ENCODE measurements at places on chromosomes 1 and 21.

GRCh38 chr1:26789931-26790330, 2.2 kb downstream of the PIGV start:
- no peak for DNase-seq

- DNase-seq, result no peak
Observed at GRCh38 chr21:35414507-35415139, 365.5 kb upstream of the RUNX1 start.

DNA sequence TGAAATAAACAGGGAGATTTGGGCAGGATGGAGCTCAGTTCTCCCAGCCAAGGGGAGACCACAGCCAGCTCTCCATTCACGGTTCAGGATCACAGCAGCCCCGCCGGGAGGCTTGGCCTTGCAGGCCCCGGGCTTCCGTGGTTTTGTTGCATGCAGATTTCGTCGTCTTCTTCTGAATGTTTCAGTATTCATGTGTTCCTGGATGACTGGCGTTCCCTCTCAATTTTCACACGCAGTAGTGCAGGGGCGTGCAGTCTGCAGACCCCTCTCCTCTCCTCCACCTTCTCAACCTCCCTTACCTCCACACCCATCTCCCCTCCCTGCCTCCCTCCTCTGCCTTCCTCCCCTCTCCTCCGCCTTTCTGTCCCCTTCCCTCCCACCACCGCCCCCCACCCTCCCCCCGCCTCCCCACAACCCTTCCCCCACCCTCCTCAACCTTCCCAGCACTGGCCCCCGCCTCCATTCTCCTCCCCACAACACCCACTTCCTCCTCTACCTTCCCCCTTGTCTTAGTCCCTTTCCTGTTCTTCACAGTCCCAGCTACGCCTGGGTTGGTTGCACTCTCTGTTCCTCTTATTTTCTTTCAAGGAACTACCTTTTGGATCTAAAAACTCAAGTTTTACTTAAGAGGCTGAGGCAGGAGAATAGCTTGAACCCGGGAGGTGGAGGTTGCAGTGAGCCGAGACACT, 8.4 kb upstream of the SLC19A1 start:
- DNase-seq, result peak; percentile 63

DNA sequence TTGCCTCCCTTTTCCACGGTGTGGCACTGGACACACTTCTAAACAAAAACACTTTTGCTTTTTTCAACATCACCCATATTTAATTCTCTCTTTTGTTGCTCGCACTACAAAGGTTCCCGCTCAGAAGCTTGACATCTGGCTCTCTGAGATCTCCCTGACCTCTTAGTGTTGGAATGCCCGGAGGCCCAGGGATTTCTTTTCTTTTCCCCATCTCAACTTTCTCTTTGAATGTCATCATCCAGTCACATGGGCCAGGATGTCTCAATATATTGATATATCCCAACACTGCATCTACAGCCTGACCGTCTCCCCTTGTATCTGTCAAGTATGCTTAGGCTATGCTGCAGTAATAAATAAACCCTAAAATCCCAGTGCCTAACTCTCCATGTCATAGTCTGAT, 54.3 kb upstream of the DESI2 start:
- no peak for DNase-seq

DNA sequence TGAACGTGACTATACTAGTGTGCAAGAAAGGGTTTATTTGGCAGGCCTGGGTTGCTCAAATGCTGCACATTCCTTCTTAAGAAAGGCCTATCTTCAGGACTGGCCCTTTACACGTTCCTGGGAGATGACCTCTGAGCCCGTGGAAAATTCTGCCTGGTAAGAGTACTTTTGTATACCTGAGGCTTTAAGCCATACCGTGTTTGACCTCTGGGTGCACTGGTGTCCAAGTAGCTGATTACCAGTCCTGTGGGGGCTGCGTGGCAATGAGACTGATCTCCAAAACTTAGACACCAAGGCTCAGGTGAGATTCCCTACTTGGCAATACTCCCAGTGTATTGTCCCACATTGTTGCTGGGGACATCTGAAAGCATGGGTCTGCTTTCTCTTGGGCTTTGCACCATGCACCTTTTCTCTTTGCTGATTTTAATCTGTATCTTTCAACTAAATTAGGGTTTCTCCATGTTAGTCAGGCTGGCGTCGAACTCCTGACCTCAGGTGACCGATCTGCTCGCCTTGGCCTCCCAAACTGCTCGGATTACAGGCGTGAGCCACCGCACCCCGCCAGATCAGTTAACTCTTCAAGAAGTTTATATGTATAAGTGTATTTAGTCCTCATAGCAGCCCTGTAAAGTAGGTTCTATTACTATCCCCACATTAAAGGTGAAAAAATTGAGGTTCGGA, 44.5 kb downstream of the TRIM33 start:
- no peak for DNase-seq

DNA sequence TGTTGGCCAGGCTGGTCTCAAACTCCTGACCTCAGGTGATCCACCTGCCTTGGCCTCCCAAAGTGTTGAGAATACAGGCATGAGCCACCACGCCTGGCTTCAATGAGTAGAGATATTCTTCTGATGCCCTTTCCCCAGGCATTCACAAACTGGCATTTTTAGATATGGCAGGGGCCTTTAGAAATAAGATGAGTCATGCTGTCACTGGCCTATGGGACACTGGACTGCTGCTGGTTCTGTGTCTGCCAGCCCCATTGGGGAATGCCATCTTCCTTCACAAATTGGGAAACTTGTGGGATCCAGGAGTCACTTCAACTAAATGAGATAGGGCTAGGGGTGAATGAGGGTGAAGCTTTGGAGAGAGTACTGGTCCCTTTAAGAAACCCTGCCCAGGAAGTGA, 16.0 kb downstream of the KLHDC8A start:
- DNase-seq, result no peak

DNA sequence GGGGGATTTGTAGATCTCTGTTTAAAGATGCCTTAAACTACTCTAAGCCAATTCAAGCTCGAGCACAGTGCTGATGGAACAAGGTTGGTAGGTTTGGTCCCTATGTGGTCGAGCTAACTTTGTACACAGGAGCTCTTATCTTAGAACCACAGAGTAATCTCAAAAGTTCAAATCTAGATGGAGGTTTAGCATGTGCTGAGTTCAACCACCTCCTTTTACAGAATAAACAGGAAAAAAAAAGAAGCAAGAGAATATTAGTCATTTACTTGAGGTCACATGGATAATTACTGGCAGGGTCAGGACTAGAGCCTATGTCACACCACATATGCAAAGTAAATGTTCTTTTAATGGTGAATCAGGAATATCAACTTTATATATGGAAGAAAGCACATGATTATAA, 86.2 kb downstream of the DTL start:
- DNase-seq, result no peak

DNA sequence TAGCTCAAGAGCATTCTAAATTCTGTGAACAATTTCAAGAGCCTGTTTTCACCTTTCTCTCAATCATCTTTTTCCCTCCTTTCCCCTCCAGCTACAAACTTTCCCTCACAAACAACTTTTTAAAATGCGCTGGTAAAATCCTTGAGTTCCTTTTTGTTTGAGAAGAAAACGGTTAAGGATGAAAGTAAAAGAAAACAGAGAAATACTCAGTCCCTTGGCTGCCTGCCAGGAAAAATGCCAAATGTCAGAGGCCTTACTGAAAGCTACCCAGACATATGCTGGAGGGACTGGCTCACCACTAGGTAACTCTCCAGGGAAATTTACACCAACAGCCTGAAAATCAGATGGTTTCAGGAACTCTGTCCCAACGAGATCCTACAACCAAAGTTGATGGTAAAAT, 11.0 kb upstream of the SERBP1 start:
- DNase-seq, result peak; percentile 41

- no peak for DNase-seq
Observed at GRCh38 chr21:41876928-41877652, 2.1 kb downstream of the PRDM15 start.

DNA sequence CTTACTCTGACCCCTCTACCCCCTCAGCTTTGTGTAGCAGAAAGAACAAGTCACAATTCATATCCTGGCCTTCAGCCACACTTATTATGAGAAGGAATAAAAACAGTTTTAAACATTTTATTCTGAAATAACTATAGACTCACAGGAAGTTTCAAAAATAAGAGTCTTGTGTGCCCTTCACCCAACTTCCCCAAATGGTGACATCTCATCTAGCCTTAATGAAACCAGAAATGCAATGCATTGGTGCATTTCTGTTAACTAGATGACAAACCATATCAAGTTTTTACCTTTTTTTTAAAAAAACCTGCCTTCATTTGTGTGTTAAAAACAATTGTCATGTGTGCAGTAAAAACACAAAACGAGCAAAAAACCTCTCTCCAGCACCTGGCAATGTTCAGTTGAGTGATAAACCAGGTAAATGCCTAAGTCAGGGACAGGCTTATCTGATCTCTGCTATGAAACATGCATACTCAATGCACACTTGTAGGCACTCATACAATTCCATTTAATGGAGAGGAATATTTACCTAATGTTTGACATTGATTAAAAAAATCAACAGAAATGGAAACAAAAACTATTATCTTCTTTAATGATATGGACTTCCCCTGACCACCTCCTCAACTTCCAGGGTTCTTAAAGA, 51.5 kb downstream of the SH3BGR start:
- no peak for DNase-seq

GRCh38 chr1:34918386-34918976, 11.0 kb downstream of the DLGAP3 start:
- DNase-seq, result no peak

DNA sequence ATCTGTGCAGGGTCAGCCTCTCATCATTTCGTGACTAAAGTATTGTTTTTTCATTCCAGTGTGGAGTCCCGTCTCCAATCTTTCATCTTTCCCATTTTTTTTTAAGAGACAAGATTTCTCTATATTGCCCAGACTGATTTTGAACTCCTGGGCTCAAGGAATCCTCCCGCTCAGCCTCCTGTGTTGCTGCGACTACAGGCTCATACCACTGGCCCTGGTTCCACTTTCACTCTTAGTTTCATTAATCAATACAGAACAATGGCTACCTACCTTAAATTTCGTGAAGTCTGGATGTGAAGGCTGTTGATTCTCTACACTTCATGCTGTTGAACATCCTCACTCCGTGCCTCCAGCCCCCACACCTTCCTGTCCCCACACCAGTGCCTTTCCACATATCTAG, 97.7 kb upstream of the GREM2 start:
- DNase-seq, result no peak

DNA sequence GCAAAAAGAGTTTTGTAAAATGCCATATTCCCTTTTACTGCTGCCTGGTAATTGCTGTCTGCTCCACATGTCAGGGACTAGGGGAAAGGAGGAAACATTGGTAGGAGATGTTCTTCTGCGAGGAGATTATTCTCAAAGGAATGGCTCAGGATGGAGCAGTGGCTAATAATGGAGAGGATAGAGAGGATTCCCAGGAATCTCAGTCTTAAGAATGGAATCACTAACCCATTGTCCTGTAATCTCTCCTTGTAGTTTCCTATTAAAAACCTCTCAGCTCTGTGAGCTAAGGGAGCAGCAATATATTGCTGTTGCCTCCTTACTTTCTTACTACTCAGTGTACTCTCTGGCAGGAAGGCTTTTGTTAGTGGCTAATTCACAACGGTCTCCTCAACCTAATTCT, 175.4 kb downstream of the HS2ST1 start:
- DNase-seq, result no peak

DNA sequence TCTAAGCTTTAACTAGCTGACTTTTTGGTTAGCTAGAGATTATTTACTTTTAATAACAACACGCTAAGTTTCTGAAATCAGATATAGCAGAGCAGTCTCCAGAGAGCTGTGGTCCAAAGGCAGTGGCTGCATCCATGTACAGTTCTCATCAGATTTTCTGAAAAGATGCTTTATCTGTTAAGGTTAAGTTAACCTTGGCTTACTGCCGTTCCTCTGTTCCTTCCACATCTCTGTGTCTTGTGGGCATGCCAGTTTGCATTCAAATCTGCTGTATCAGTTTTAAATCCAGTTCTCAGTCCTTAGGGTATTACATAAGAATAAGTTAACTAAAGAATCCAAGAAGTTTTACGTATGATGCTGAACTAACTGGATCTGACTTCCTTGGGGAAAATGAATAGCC, 46.8 kb downstream of the SPATA46 start:
- DNase-seq, result no peak

DNA sequence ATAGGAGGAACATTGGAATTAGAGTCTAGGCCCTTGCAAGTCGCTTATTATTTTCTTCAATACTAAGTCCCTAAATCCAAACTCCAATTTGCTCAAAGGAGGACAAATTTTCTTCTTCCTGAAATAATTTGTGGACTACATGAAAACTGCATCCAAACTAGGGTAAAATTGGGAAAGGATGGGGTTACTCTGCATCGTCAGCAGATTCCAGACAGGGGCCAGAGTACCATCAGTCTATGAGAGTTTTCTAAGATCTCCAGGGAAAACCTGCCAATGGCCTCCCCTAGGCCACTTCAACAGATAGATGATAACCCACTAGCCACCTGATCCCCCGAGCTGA, 508 bp downstream of the HEYL start:
- no peak for DNase-seq

DNA sequence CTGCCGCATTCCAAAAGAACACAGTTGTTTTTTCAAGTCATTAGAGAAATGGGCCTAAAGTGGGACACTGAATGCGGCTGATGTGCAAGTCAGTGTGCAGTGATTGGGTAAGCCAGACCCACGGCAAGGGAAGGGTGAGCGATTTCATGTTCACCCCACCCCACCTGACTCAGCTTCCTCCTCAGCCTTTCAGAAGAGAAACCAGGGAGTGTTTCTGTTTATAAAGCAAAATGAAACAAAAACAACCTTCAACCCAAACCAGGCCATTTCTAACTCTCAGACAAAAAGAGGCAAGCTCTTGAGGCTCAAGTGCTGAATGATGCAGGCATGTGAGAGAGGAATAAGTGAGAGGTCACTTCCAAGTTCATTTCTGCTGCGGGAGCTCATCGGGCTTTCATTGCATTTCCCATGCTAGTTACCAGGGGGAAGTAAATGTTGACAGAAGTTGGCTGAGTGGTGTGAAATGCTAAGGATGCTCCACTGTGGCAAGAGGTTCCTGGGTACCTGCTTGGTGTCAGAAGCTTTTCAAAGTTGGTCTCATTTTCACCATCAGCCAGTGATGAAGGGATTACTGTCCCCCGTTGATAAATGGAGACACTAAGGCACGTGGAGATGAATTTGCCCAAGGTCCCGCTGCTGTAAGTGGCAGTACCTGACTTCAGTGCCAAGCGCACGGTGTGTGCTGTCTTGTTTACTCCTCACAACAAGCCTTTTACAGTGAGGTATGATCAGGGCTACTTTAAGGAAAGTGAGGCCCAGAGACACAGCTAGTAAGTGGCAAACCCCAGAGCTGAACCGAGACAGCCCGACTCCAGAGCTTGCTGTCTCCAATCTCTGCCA, 29.1 kb downstream of the STPG1 start:
- no peak for DNase-seq

Measured in stimulated activated naive B cell treated with anti-CD40 and anti-IgM and Interleukin-4, amounts not matched to agents 10 μg/mL and 1 μg/mL and 100 μg/mL, for 72 hours (primary cell).